Activated B cell treated with CpG ODN at 0.5 μM for 24 hours (primary cell): ENCODE measurements at places on chromosomes 7 and 10. TPM values are rescaled to one million over a fixed set of nuclear protein-coding genes. Genes with fewer than 3 reads are reported as not detected.

- DNase-seq: no peak
Measured at GRCh38 chr7:106216517-106216922, 68.3 kb downstream of the NAMPT start.

GRCh38 chr10:99172128-99172738 lies 63.4 kb downstream of the HPSE2 start:
- DNase-seq: no peak

GRCh38 chr7:97021747-97022490 lies 2.7 kb downstream of the DLX5 start:
- DNase-seq: no peak

OR2A1 gene
- 0.05 TPM in 1 of 2 replicates, not detected in the other for total RNA-seq

GALNT11 gene
- total RNA-seq: 9.0 and 10.8 TPM in 2 replicates
